ENCODE measurements at places on chromosomes 4 and X.

DNA sequence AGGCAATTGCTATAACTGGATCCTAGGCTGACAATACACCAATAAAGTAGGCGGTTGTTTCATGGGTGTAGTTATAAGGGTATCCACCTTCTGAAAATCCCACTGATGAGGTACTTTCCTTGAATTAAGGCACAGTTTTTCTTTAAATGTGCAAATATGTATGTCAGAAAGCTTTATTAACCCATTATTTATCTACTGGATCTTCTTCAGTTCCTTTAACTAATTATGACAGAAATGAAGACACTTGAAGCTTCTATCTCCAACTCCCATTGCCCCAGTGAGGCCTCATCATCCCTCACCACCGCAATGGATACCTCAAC, 159.6 kb upstream of the KLF3 start:
- no peak for DNase-seq

- DNase-seq: no peak
Measured at GRCh38 chr4:1084796-1085403, 28.5 kb downstream of the RNF212 start.

GRCh38 chr4:87965501-87965975, 10.0 kb upstream of the SPP1 start:
- DNase-seq: no peak

- DNase-seq: no peak
Measured at GRCh38 chr4:161188578-161188977, 975.2 kb downstream of the FSTL5 start.

- peak; percentile 60 for DNase-seq
Measured at GRCh38 chr4:106201373-106201772, 114.6 kb downstream of the TBCK start.

DNA sequence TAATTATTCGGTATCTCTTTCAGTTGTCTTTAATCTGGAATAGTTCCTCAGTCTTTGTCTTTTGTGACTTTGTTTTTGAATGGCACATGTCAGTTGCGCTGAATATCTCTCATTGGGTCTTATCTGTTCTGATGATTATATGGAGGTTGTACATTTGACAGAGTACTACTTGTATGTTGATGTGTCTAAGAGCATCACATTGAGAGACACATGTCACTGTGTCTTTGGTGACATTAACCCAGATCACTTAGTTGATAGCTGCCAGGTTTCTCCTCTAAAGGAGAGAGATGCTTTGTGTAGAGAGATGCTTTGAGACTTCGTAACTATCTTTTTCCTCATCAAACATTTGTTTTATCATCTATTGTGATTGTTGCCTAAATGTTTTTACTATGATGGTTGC, 92.1 kb downstream of the USP9X start:
- DNase-seq: no peak

GRCh38 chr4:138912704-138913340, 102.8 kb upstream of the NOCT start:
- DNase-seq: no peak

DNA sequence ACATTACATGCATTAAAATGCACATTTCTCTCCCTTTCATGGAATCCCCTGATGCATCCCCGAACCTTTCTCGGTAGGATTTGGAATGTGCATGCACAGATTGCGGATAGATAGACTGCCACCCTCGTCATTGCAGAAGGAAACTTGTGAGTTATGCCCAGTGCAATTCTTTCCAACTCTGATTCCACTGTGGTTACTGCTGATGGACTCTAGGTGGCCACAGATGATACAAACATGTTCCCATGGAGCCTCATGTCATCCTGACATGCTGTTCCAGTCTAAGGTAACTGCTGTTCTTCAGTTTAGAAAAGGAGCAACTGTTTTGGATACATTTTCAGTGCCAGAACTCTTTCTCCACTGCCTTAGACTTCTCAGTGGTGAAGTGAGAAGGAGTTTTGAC, 9.1 kb upstream of the VCX3B start:
- no peak for DNase-seq

DNA sequence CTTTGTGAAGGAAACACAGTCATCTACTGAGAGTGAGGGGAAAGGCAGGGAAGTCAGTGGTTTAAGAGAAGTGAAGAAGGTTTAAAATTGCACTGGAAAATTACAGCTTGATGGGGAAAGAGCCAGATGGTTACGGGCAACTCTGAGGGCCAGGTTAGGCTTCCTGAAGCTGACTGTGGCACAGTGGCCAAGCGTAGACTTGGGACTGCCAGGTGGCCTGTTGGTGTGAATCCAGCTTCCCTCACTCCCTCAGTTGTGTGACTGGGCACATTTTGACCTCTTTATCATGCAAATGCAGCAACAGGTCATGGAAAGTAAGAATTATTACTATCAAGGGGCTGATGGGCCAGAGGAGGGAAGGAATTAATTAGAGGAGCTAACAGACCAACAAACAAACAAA, 390.1 kb downstream of the UNC5C start:
- no peak for DNase-seq

- peak; percentile 4 for DNase-seq
Measured at GRCh38 chrX:43096830-43097229, 318.9 kb upstream of the PPP1R2C start.

- peak; percentile 22 for DNase-seq
Measured at GRCh38 chr4:184370711-184371389, 103.5 kb downstream of the IRF2 start.

DNA sequence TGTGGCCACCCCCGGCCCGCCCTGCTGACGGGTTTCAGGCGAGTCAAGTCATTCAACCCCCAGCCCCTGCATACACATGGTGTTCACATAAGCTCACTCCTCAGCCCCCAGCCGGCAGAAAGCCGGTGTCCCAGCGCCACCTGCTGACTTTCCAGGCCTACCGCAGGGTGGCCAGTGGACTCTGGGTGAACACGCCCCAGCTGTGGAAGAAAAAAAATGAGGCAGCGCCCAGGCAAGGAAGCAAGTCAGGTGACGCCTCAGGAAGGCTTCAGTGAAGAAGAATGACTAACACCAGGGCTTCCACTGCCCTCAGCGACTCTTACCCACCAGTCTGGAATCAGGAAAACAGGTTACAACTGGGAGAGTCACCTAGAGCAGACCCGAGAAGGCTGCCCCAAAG, 15.8 kb downstream of the BCAP31 start:
- DNase-seq: peak; percentile 80

- DNase-seq: no peak
Measured at GRCh38 chr4:93072292-93072691, 756.3 kb upstream of the ATOH1 start.

DNA sequence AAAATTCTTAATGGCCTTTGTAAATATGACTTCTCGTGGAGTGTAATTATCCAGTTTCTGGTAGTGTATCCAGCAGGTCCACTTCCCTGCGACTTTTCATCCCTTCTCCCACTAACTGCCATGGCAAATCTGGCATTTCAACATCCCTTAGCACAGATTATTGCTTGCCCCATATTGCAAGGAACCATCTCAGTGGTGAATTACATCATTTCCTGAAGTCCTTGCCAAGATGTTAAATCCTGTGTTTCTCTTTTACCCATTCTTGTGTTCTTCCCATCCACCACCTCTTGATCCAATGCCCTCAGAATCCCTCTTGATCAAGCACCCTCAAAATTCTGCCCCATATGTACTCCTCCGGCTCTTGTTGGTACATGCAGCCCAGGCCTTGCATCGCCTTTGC, 88.1 kb upstream of the ZNF81 start:
- DNase-seq: no peak

DNA sequence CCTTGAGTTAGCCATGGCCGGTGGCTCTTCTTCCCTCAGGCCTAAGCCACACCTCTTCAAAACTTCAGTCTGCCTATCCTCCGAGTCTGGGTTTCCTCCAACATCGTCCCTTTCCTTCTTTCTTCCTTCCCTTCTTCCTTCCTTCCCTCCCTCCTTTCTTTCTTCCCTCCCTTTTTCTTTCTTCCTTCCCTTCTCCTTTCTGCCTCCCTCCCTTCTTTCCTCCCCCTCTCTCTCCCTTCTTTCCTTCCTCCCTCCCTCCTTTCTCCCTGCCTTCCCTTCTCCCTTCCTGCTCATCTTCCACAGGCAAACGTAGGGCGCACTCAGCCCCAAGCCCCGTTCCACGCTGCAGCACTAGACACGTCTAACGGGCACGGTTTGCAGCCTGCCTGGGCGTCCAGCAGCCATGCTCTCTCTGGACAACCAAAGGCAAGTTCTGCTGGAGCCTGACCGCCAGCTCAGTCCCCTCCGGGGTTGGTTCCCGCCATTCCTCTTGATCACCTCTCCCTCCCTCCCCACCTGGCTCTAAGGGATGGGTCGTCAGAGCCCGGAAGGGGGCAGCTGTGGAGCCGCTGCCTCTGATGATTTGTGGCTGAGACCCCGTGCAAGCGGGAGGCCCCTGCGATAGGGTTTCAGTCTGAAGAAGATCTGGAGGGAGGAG, 34.1 kb upstream of the CLDN24 start:
- no peak for DNase-seq

- no peak for DNase-seq
Measured at GRCh38 chr4:17058916-17059741, 160.7 kb upstream of the LDB2 start.

GRCh38 chrX:148755111-148755510, 254.7 kb downstream of the AFF2 start:
- DNase-seq: no peak

GRCh38 chr4:141786946-141787345, 150.6 kb downstream of the IL15 start:
- DNase-seq: no peak

DNA sequence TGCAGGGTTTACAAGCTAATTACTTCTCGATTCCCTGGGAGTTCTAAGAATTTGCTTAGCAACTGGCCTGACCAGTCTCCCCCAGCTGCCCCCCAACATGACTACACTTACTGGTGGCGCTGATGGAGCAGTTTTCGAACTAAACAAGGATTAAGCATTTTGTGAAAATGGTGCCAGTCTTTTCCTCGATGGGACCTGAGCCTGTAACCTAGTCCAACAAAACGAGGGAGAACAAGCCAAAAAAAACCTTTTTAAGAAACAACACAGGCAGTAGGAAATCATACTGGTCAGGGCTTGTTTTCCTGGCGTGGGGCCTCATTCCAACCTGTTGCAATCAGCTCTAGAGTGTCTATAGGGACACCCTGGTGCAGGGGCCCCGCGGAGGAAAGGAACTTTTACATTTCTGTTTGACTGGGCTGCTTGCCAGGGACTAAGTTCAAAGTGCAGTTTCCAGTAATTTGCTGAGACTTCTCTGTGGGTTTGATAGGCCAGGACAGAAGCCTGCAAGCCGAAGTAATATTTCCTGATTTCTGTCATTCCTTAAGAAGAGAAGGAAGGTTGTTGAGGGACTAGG, 158.7 kb downstream of the SPRY1 start:
- peak; percentile 73 for DNase-seq

- DNase-seq: no peak
Measured at GRCh38 chr4:8537041-8537461, 43.1 kb upstream of the GPR78 start.

- DNase-seq: no peak
Measured at GRCh38 chr4:182207830-182208396, 35.3 kb upstream of the TENM3 start.

GRCh38 chrX:72349190-72349589, 43.5 kb upstream of the CITED1 start:
- no peak for DNase-seq

GRCh38 chrX:152907084-152907651, 9.3 kb downstream of the ZNF185 start:
- DNase-seq: peak; percentile 32

DNA sequence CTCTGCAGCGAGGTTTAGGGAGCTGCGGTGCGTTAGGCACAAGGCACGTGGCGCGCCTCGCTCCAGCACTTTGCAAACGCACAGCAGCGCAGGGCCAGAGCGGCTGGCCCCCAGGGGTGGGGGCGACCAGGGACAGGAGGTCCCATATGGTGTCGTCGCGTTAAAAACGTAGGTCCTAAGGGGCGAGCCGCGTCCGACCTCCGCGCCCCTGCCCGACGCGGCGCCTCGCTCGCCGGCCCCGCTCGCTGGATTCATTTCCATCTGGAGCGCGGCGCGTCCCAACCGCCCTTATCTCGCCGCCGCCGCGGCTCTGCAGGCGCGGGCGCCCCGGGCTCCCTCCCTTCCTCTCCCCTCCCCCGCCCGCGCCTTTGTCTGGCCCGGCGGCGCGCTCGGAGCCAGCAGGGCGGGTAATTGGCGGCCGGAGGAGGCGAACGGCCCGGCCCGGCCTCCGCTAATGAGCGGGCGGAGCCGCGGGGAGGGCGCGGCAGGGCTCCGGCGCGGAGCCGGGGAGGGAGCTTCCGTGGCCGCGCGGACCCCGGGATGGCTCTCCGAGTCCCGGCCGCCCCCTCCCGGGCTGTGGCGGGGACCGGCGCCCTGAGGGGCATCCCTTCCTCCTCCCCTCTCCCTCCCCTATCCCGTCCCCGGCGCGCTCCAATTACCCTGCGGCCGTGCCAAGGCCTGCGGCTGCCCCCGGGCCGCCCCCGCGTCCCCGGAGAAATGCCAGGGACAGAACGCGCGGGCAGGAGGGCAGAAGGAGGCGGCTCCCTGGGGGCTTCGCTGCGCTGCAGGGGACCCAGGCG, 409.0 kb downstream of the BCOR start:
- peak; percentile 80 for DNase-seq

GRCh38 chr4:183105092-183105491, 6.0 kb downstream of the WWC2 start:
- DNase-seq: no peak

DNA sequence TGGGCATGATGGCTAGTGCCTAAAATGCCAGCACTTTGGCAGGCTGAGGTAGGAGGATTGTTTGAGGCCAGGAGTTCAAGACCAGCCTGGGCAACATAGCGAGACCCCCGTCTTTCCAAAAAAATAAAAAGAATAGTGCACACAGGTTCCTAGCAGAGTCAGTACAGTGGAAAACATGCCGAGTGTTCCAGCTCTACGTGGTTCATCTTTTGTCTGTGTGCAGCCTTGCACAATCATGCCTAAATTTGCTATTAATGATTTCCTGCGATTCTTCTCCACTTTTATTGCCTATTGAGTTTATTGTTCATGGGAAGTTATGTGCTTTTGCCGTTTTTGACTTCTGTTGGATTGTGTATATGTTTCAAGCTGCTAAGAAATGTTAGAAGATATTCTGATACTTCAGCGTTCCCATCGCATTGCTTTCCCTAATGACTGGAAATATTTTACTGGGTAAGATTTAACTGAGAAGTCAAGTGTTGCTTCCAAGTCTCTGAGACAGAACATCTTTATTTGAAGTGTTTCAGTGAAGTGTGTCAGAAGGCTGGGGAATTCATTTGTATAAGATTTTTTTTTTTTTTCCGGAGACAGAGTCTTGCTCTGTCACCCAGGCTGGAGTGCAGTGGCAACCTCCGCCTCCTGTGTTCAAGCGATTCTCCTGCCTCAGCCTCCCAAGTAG, 11.3 kb downstream of the DOCK11 start:
- DNase-seq: no peak

DNA sequence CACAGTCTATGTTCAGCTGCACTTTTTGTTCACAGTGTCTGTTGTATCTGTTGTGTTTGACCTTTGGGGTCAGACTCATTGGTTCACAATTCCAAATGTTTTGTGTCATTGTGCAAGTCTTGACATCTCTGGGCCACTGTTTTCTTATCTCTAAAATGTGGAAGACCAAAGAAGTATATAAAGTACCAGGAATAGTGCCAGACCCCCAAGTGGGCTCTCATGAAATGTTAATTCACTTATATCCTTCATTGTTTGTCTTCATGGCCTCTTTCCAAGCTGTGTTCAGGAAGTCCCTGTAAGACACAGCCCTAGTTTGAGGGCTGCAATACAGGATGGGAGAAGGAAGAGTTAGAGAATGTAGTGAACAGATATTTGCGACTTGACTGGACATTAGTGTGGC, 468.3 kb upstream of the BOD1L1 start:
- DNase-seq: no peak

Data from hematopoietic multipotent progenitor cell treated with erythropoietin and hydrocortisone succinate and interleukin-3 and kit ligand, for 4 days (in vitro differentiated cells).